ENCODE measurements at places on chromosomes 16 and 17. TPM values are rescaled to one million over a fixed set of nuclear protein-coding genes. Genes with fewer than 3 reads are reported as not detected.

BCL6B gene
- total RNA-seq: not detected

RNF213 gene
- total RNA-seq: 23.8 TPM

KRT36 gene
- total RNA-seq: not detected

IRX5 gene
- total RNA-seq: 4.3 TPM

SLC5A2 gene
- 0.10 TPM for total RNA-seq

TBX6 gene
- 0.10 TPM for total RNA-seq

PIRT gene
- total RNA-seq: not detected

ETV4 gene
- total RNA-seq: 44.2 TPM

KRTAP2-3 gene
- not detected for total RNA-seq

ALOX12B gene
- total RNA-seq: not detected

EDC4 gene
- total RNA-seq: 39.7 TPM

RCVRN gene
- 0.36 TPM for total RNA-seq

PRKCB gene
- total RNA-seq: not detected

ITGA2B gene
- total RNA-seq: 0.68 TPM

GP1BA gene
- total RNA-seq: not detected

SOST gene
- not detected for total RNA-seq
